A549 treated with DMSO at 1 μM for 4 hours (cell line): ENCODE measurements at places on chromosomes 6 and 20. TPM values are rescaled to one million over a fixed set of nuclear protein-coding genes. Genes with fewer than 3 reads are reported as not detected.

Gene SLC17A3
- total RNA-seq: 0.80 to 1.4 TPM (median 0.93 TPM) in 5 replicates

Gene BTN1A1
- total RNA-seq: 0.04 TPM in 1 of 5 replicates, not detected in the others

Gene POLR1C
- 47.0 to 60.7 TPM (median 53.9 TPM) in 5 replicates for total RNA-seq

Gene CGA
- total RNA-seq: 0.19 to 0.20 TPM (median 0.19 TPM) in 3 of 5 replicates, not detected in the others

Gene ZBP1
- total RNA-seq: 0.06 to 0.07 TPM in 2 of 5 replicates, not detected in the others

Gene PHACTR1
- total RNA-seq: 0.05 TPM in 1 of 5 replicates, not detected in the others

Gene CRISP2
- total RNA-seq: not detected in 5 replicates
